ENCODE measurements at places on chromosomes 1 and 21.

DNA sequence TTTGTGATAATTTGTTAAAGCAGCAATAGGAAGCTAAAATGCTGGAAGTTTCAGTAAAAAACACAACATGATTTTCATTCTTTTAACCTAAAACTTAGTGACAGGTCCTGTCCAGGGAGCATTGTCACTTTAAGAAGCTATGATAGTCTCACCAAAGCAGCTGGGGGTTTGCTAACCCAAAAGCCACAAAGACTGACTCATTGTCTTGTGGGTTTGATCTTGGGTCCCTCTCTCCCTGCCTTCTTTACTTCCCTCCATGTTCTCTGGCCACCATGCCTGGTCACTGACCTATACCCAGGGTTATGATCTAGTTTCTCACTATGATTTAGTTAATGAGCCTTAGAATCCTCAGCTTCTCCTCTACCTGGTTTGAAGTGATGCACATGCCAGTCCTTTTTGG, 213.5 kb upstream of the PTGFR start:
- DNase-seq: no peak

DNA sequence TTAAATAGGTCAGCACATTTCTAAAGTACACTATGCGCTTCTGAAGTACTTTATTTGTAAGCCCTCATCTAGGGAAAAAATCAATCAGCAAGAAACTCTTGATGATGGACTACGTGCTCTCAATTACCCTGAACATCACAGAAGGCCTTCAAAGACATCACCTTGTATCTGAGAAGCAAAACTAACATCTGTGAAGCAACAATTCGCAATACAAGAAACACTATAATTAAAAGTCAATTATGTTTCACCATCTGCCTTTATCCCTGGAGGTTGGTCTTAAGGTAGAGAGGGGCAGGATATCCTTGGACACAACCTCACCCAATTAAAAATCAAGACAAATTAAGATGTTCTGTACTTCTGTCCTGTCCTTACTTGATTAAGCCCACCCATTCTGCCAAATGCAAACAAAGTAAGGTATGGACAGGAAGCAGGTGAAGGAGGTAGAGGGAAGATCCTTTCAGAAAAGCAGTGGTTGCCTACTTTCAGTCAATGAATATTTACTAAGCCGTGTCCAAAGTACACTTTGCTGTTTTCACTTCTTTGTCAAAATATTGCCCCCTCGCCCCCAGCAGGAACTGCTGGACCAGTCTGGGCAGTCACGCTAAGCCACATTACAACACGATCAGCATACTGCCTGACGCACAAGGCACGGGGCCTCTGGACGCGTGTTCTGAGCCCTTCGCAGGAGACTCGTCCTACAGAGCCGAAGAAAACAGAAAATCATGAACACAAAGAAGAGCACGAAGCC, 887 bp downstream of the SLC19A2 start:
- no peak for DNase-seq

GRCh38 chr1:85278853-85279314, 2.5 kb upstream of the BCL10 start:
- DNase-seq: peak; percentile 32

- no peak for DNase-seq
Observed at GRCh38 chr1:206655471-206655882, 20.1 kb downstream of the DYRK3 start.

- DNase-seq: no peak
Observed at GRCh38 chr1:235059221-235059620, 69.4 kb downstream of the TOMM20 start.

DNA sequence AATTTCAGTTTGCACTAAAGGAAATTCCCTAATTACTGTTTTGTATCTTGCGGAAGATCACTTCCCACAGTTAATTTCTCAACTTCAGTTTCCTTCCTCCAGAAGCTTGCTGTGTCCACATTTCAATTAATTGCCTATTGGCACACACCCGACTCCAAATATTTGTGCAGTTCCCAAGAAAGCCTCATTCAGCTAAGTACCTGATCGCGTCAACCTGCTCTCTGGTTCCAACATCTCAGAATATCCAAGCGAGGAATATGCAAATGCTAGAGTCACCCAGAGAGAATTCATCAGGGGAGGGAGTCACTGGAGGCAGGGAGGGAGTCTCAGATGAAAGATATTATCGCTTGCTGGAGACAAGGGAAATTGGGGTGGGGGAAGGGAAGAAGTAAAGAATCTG, 351.3 kb downstream of the RRAGC start:
- DNase-seq: no peak

DNA sequence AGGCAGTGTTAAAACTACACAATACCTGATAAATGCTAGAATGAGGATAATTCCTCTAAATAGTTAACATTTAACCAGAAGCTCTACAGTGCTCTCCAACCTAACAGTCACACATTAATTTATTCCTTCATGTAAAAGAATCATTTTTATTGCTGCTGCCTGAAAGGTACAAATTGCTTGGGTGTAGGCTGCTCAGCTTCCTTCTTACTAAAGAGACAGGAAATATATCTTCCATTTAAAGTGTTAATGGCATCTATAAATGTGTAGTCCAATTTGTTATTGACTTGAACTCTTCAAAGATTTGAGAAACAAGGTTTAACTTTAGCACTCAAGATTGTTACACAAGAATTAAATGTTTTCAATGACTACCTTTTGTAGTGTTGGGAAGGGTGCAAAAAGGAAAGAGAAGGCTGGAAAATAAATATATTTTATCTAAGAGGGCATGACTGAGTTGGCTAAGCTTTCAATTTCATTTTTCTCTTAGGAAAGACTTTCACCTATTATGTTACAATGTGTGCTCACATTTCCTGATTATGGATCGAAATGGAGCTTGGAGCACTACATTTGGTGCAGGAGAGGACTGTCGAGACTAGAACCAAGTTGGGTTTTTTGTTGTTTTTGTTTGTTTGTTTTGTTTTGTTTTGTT, 105.5 kb upstream of the CACYBP start:
- DNase-seq: no peak

DNA sequence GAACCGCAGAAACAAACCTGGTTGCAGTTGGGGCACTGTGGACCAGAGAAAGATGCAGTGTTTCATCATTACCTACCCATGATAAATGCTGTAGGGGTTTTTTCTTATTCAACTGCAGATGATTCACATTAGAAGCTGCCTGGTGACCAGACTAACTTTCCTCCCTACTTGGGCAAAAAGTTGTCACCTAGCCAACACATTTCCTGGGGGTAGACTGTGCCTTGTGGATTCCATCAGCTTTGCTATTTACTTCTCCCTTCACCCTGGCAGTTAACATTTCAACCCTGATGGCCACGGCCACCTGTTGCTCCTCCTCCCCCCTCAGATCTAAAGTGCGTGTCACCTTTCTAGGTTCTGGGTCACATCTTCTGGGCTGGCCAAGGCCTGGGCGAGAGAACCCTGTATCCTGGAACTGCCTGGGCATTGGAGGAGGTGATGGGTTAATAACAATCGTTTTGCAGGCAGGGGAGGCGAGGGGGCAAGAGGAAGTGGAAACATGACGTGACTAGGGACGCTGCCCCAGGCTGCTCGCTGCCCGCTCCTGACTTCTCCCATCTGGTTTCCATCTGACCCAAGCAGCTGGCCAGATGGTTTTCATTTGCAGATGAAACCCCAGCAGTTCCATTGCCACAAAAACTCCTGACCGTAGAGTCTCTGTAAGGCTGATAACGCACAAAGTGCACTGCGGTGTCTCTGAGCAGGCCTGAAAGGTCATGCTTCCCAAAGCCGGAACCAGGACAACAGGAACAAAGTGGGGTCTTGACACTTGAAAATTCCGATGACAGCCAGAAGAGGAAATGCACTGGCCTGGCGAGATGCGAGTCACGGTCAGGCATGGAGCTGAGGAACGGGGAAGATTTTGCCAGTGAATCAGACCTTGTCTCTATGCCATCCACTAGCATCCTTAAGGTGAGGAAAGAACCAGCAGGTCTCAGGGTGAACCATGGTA, 36.6 kb downstream of the CAPZB start:
- no peak for DNase-seq

DNA sequence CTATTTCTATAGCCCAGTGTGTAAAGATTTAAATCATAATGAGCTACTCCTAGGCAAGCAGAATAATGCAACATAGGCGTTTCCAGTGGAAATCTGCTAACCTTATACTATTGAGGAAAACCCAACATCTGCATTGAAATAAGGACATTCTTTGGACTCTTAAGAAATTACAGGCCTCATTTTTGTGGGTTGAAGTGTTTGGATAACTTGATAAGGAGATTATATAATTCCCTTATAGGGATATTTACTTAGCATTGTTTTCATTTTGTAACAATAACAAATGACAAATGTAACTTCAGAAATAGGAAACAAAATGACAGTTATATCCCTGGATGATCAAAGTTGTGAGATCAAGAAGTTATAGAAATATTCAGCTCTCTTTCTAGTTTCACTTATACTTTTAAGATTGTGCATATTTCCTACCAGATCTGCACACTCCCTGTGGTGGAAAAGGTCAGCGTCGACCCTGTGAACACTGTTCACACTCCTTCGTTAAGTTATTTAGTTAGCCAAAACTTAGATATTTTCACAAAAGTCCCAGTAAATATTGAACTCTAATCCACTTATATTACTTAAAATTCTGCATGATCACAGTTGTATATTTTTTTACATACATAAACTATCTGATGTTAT, 284.4 kb upstream of the C1orf105 start:
- DNase-seq: no peak

Measured in thoracic aorta (tissue), 2 donors.